ENCODE measurements at places on chromosomes 1 and 21.
A peak's percentile ranks its signal among the peaks of the same experiment; 100 is the strongest.

- no peak for DNase-seq
Measured at GRCh38 chr1:201320168-201320788, 37.0 kb downstream of the PKP1 start.

- no peak for DNase-seq
Measured at GRCh38 chr1:208778417-208778816, 534.2 kb upstream of the PLXNA2 start.

GRCh38 chr21:29885491-29885890, 54.3 kb downstream of the GRIK1 start:
- no peak for DNase-seq

- peak; percentile 68 for DNase-seq
Measured at GRCh38 chr1:27102707-27103468, 52.0 kb downstream of the SLC9A1 start.

DNA sequence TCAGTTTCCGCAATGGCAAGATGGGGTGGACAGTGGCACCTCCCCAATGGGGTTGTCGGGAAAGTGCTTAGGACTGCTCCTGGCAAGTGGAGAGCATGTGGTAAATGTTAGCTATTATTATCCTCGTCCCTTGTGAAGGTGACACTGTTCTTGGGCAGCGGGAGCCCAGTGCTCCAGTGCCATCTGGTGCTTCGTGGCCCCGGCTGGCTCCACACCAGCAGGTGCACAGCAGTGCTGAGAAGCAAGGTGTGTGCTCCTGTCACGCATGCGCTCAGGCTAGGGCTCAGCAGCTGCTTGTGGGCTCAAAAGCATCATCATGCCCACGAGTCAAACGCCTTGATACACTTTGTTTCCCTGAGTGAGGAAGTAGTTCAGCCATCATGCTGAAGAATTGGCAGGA, 24.9 kb upstream of the KCNC4 start:
- no peak for DNase-seq

GRCh38 chr1:3455670-3456448, 1.4 kb downstream of the ARHGEF16 start:
- DNase-seq: no peak

GRCh38 chr1:156577550-156577949, 2.0 kb upstream of the TTC24 start:
- no peak for DNase-seq

- no peak for DNase-seq
Measured at GRCh38 chr1:209723756-209724693, 19.4 kb downstream of the HSD11B1 start.

GRCh38 chr1:32783851-32784250, 33.3 kb downstream of the YARS1 start:
- no peak for DNase-seq

DNA sequence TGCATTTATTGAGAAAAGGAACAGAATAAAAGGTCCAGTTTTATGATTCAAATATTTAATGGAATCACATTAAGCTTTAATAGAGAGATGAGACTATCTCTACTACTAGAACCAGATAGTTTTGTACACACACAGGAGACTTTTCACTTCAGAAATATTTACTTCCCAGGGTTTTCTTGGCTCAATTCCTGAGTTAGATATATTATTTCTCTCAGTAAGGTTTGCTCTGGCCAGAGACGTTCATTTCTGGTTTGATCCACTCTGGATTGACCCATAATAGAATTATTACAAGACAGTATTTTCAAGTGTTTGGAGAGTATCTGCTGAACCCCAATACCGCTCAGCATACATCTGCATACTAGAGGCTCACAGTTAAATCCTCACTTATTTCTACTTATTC, 1.3 kb upstream of the RCOR3 start:
- no peak for DNase-seq
